ENCODE measurements at places on chromosomes 16 and 17.
A peak's percentile ranks its signal among the peaks of the same experiment; 100 is the strongest.

- no peak for DNase-seq
These were observed 1.1 kb downstream of the ABCA10 start for GRCh38 chr17:69227541-69227940.

DNA sequence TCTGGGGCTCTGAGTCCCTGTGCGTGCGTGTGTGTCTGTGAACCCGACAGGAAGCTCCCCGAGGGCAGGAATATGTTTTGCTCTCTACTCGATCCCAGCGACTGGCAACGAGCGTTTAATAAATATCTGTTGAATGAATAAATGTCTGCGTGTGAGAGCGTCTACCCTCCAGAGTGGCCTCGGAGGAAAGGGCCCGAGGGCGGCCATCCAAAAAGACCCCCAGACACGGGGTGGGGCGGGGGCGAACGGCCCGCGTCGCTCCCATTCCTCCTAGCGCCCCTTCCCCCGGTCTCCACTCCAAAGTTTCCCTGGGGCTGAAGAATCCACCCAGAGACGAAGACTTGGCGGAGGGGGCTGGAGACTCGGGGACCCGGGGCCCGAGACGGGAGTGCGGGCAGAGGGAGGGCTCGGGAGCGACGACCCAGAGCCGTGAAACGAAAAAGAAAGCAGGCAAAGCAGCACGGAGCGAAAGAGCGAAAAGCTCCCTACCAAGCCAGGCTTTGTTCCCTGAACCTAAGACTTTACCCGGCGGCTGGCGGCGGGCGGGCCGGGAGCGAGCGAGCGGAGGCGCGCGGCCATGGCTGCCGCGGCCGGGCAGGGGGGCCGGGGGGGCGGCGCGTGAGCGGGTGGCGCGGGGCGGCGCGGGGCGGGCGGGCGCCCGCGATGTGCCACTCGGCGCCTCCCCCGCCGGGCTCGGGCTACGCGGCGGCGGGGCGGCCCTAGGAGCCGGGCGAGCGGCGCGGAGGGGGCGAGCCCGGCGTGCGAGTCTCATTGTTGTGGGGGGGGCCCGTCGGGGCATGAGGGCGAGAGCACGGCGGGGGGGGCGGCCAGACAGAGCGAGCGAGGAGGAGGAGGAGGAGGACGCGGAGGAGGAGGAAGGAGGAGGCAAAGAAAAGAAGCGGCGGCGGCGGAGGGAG, at the start of gene MLLT6:
Gene MLLT6 (plus strand): TSS at position 668 of the 917 bp plus-strand sequence. CDS start 360 bp downstream, outside the sequence.
- peak; percentile 95 for DNase-seq

DNA sequence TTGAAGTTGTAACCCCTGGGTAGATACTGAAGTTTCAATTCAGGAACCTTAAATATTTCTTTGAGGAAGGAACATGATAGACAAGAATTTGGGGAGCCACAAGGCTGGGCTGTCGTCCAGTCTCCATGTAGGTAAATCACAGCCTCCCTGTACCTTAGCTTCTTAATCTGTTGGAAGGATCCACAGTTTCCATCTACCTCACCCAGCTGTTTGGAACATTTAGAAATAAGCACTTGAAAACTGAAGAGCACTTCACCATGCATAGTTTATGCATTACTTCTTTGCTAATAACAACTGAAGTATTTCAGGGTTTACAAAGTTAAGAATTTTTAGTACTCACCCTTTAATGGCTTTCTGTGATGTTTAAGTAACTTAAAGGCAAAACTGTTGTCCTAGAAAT, 17.2 kb downstream of the TXNDC11 start:
- no peak for DNase-seq

GRCh38 chr17:65104541-65104940, 32.6 kb upstream of the RGS9 start:
- DNase-seq = no peak

DNA sequence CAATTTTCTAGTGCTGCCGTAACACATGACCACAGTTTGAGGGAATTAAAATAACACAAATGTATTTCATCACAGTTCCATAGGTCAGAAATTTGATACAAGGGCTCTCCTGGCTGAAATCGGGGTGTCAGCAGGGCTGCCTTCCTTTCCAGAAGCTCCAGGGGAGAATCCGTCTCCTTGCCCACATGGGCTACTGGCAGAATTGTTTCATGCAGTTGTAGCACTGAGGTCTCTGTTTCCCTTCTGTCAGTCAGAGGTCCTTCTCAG, 20.5 kb downstream of the EIF4A3 start:
- no peak for DNase-seq

DNA sequence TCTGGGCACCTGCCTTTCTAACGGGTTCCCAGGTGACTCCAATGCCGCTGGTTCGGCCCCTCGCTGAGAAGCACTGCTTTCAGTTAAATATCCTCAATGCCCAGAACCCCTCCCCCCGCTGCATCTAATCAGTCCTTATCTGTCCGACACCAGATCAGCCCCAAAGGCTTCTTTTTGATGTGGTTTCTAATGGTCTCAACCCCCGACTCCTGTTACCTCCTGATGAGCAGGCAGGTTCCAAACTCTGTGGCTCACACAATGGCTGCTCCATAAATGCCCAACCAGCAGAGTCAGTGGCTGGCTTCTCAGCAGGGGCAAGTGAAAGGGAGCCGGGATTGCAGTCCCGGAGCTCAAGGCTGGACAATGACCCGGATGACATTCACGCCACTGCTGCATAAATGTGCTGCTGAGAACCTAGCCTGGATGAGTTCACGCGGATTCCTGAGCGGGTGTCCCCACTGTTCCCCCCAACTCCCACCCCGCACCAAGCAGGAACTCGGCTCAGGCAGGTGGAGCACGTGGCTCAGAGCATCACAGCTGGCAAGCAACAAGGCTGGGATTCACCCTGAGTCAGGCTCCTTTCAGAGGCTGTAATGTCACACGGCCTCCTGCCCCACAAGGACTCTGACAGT, 1.0 kb upstream of the SLC38A8 start:
- DNase-seq = no peak

- no peak for DNase-seq
These were observed 113.0 kb upstream of the NOG start for GRCh38 chr17:56480501-56480900.

DNA sequence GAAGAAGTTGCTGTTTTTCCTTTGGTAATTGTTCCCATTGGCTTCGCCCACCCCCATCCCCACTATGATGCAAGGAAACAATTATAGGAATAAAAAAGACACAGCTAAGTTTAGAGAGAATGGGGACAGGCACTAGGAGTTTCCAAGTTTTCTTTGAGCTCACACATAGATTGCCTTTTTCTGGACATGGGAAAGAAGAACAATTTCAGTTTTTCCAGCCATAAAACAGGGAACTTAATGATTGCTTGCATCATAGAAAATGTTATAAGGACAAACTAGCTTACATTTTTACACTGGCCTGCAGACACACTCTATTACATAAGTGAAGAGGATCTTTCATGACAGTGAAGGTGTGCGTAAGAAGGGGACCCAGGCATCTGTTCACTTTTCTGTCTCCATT, 142.3 kb upstream of the ZFHX3 start:
- DNase-seq = no peak
